Lung (tissue), 17 donors: ENCODE measurements at places on chromosomes 2 and 18. TPM values are rescaled to one million over a fixed set of nuclear protein-coding genes. Genes with fewer than 3 reads are reported as not detected.

DNA sequence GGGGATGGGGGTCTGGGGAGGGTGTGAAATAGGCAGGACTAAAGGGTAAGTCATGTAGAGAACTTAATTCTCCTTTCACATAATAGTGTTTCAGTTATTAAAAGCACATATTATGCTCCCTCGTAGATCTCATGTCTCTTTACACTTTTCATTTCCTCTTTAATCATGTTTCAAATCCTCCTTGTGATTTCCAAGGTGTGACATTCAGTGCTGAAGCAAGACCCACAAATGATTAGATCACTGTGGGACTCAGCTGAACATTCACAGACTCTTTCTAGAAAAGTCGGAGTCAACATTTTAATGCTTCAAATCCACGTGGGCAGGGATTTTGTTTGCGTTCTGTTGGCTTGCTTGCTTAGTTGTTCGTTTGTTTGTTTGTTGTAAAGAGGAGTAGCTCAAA, 34.7 kb upstream of the CALCRL start:
- peaks cover 3% of the 10 kb centered on the region for H3K36me3 ChIP-seq
- H3K27ac ChIP-seq, result no peak overlapping the region
- DNase-seq, result no peak
- H3K4me1 ChIP-seq, result peaks cover 12% of the 10 kb centered on the region

GRCh38 chr18:3931542-3932112, 481.7 kb downstream of the TGIF1 start:
- no peak overlapping the region for H3K4me3 ChIP-seq
- H3K36me3 ChIP-seq, result no peaks in the 10 kb centered on the region
- no peaks in the 10 kb centered on the region for H3K27me3 ChIP-seq
- H3K27ac ChIP-seq, result no peak overlapping the region
- no peak for DNase-seq

DNA sequence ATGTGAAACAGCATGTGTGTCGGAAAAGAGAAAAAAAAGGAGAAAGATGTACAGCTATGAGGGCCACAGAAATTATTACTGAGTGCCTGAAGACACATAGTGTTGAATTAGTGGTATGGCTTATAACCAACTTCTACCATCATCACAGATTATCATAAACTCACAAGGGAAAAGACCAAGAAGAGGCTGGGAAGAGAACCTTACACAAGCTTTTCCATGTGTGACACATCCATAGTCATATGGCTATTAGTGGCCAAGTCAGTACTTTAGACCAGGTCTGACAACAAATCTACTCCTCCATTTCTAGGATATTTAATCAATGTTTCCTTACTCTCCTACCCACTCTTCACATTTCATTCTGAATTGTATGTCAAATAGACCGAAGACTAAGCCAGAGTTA, 3.5 kb upstream of the GALNT5 start:
- no peak for DNase-seq
- H3K36me3 ChIP-seq, result no peaks in the 10 kb centered on the region
- H3K27me3 ChIP-seq, result no peaks in the 10 kb centered on the region
- no peak overlapping the region for H3K27ac ChIP-seq

DNA sequence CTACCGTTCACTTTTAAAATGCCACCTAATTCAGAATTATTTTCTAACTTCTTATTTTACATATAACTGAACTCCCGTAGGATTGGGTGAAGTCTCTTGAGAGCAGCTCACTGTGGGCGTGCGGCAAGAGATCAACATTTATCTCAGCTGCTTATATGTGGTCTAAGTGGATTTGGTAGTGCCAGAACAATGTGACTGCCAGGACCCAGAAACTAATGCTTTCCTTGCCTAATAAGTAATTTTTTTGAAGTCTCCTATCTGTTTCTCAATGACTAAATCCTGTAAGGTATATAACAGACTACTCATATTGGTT, 11.2 kb upstream of the NFE2L2 start:
- H3K27me3 ChIP-seq, result no peaks in the 10 kb centered on the region
- H3K27ac ChIP-seq, result no peak overlapping the region
- peak; percentile 65 for DNase-seq
- peaks cover 4% of the 10 kb centered on the region for H3K4me1 ChIP-seq
- no peak overlapping the region for H3K4me3 ChIP-seq

Gene PAX8
- total RNA-seq, result 5.9 TPM

DNA sequence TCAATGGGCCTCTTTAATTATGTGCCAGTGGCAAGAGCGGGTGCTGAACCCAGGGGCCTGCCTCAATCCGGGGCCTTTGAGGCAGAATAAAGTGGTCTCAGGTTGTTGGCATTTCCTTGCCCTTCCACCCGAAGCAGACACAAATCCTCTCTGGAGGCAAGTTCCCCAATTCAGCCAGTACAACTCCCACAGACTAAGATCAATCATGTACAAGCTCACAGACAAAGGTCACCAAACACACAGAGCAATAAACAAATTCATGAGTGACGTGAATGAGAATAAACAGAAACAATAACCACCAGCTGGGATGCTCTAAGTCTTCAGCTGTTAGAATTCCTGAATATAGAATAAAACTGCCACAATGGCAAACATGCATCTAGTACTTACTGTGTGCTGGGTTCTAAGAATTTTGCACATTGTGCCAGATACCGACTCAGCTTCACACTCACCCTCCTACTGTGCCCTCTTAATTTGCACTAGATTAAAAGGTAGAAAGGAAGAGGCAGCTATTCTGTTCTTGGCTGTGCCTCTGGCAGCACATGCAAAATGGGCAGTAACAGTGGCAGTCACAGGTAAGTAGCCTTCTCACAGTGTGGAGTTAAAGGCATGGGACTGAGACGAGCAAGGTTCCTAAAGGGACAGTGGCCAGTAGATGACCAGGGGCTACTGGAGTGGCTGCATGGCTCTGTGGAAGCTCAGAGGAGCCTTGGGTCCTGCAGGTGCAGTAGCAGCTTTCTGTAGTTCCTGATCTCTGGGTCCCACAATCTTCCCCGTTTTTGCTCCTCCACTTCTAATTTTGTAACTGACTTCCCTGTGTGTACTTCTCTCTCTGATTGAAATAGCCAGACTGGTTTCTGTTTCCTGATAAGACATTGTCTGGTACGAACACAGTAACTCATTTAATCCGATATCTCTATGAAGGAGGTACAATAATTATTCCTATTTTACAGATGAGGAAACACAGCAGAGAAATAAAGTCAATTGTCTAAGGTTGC, 34.6 kb upstream of the IL1B start:
- H3K27me3 ChIP-seq, result no peaks in the 10 kb centered on the region
- H3K4me1 ChIP-seq, result peaks cover 4% of the 10 kb centered on the region
- DNase-seq, result peak; percentile 8
- peak overlapping the region; percentile 6 for H3K4me3 ChIP-seq
- no peak overlapping the region for H3K27ac ChIP-seq

Gene UGT1A5
- 0.34 TPM for total RNA-seq

Gene SOS1
- total RNA-seq, result 97.6 TPM

- H3K27me3 ChIP-seq, result no peaks in the 10 kb centered on the region
- no peaks in the 10 kb centered on the region for H3K4me1 ChIP-seq
- no peak overlapping the region for H3K27ac ChIP-seq
- H3K36me3 ChIP-seq, result no peaks in the 10 kb centered on the region
- H3K4me3 ChIP-seq, result no peak overlapping the region
- no peak for DNase-seq
These were observed 157.1 kb downstream of the MC4R start for GRCh38 chr18:60215432-60215831.

Gene STAMBP
- total RNA-seq, result 39.7 TPM

DNA sequence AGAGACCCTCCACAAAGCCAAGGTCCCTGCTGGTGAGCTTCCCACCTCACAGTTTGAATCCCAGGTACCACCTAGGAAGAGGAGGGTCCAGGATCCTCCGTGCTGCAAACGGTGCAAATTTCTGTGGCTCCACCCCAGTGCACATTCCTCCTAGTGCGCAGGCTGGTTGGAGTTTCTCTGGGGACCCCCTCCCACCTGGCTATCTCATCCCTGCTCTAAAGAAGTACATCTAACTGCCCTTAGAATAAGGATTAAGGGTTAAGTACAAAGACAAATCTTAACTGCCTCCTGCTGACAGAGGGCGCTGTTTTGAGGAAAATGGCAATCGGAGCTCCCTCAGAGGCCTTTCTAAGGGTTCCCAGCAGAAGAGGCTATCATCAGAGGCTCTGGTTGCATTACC, 109.6 kb upstream of the FSIP2 start:
- no peak for DNase-seq
- H3K36me3 ChIP-seq, result no peaks in the 10 kb centered on the region
- H3K4me1 ChIP-seq, result no peaks in the 10 kb centered on the region
- H3K27ac ChIP-seq, result no peak overlapping the region

Gene RGPD4
- 0.15 TPM for total RNA-seq

DNA sequence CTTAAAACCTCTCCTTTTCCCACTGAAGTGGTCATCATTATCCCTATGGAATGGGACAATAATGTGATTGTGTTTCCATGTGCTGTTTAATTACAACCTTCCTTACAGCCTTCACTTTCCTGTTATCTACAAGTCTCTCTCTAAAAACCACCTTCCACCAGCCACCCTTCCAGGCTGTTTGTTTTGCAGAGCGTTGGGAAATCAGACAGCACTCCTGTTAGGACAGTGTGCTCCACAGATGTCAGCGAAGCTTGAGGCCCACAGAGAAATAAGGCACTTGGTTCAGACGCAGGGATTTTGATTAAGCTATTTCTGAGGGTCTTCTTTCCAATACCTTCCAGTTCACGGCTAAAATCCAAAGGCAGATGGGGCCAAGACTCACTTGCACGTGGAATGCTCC, 32.3 kb upstream of the ASPRV1 start:
- no peak overlapping the region for H3K4me3 ChIP-seq
- no peak for DNase-seq
- H3K27ac ChIP-seq, result no peak overlapping the region
- no peaks in the 10 kb centered on the region for H3K4me1 ChIP-seq
- H3K27me3 ChIP-seq, result no peaks in the 10 kb centered on the region
- H3K36me3 ChIP-seq, result peaks cover 15% of the 10 kb centered on the region

- no peaks in the 10 kb centered on the region for H3K27me3 ChIP-seq
- H3K27ac ChIP-seq, result no peak overlapping the region
- peaks cover 20% of the 10 kb centered on the region for H3K36me3 ChIP-seq
- no peak for DNase-seq
These were observed 9.3 kb downstream of the HADHA start for GRCh38 chr2:26235089-26235488.

Gene GALNT13
- total RNA-seq, result 1.4 TPM

Gene ZNF385B
- total RNA-seq, result 47.3 TPM

GRCh38 chr2:108325756-108326155, 37.1 kb downstream of the SULT1C2 start:
- H3K4me3 ChIP-seq, result no peak overlapping the region
- DNase-seq, result no peak
- H3K4me1 ChIP-seq, result peaks cover 3% of the 10 kb centered on the region
- no peak overlapping the region for H3K27ac ChIP-seq
- no peaks in the 10 kb centered on the region for H3K27me3 ChIP-seq
- H3K36me3 ChIP-seq, result no peaks in the 10 kb centered on the region

Gene PFN4
- 0.49 TPM for total RNA-seq

Gene UGT1A7
- total RNA-seq, result not detected

Gene C1GALT1C1L
- 1.4 TPM for total RNA-seq

Gene ANKRD29
- total RNA-seq, result 38.4 TPM

- H3K36me3 ChIP-seq, result no peaks in the 10 kb centered on the region
- DNase-seq, result no peak
- H3K4me1 ChIP-seq, result no peaks in the 10 kb centered on the region
- H3K4me3 ChIP-seq, result no peak overlapping the region
- H3K27ac ChIP-seq, result no peak overlapping the region
These were observed 286.3 kb downstream of the BCL11A start for GRCh38 chr2:60267122-60267521.

DNA sequence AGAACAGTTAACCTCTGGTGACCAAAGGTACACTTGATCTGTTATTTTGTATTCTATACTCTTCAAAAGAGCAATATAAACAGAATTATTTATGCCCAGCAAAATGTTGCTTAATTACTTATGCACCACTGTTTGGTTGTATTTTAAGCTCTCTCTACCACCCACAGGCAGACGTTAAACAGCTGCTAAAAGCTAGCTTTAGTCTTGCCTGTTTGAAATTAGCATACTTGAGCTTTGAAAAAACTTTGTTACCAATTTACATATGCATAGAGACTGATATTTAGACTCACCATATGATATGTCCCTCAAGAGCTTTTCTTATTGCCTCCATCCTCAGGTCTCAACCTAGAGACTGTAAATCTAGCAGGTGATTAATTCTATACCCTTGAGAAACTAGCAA, 426.9 kb downstream of the NR4A2 start:
- H3K4me1 ChIP-seq, result no peaks in the 10 kb centered on the region
- no peaks in the 10 kb centered on the region for H3K27me3 ChIP-seq
- no peaks in the 10 kb centered on the region for H3K36me3 ChIP-seq

GRCh38 chr18:59783138-59783537, 85.9 kb upstream of the CCBE1 start:
- H3K27ac ChIP-seq, result no peak overlapping the region
- H3K36me3 ChIP-seq, result no peaks in the 10 kb centered on the region
- H3K4me3 ChIP-seq, result no peak overlapping the region

DNA sequence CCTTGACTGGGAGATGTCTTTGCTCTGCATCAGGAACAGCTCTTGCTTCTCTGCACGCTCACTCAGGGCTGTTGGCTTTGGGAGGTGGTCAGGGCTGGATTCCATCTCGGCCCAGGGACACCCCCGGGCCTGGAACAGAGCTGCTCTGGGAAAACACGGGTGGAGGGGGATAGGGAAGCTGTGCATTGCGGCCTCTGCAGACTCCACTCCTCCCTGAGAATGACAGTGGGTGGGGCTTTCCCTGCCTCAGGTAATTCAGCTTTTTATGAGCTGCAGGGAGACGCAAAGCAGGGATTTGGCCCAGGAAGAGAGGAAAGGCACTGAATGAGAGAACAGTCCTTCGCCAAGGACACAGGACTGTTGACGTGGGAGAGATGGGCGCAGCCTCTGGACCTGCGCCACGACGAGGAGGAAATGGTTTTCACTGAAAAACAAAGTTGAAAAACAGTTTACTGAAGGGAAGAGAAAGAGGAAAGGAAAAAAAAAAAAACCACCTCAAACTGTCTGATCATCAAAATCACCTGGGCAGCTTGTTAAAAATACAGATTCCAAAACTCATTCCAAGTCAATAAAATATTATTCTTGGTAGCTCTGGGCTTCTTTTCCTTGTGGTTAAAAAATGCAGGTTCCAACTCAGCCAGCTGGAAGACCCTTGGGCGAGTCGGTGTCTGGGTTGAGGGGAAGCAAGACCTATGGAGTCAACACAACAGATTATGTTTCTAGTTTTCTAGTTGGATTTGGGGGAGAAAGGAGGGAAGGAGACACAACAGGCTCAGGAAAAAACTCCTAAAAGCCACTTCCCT, 194.0 kb downstream of the ZFP36L2 start:
- H3K27ac ChIP-seq, result no peak overlapping the region
- H3K27me3 ChIP-seq, result no peaks in the 10 kb centered on the region
- H3K4me3 ChIP-seq, result no peak overlapping the region
- H3K36me3 ChIP-seq, result no peaks in the 10 kb centered on the region

- no peaks in the 10 kb centered on the region for H3K36me3 ChIP-seq
- no peaks in the 10 kb centered on the region for H3K27me3 ChIP-seq
- no peaks in the 10 kb centered on the region for H3K4me1 ChIP-seq
- DNase-seq, result no peak
- H3K27ac ChIP-seq, result no peak overlapping the region
These were observed 77.6 kb upstream of the BCL2L11 start for GRCh38 chr2:111042772-111043771.

Gene UNC80
- total RNA-seq, result 0.03 TPM
